Posterior cingulate gyrus (tissue), 11 donors: ENCODE measurements at places on chromosomes 5 and 9.

DNA sequence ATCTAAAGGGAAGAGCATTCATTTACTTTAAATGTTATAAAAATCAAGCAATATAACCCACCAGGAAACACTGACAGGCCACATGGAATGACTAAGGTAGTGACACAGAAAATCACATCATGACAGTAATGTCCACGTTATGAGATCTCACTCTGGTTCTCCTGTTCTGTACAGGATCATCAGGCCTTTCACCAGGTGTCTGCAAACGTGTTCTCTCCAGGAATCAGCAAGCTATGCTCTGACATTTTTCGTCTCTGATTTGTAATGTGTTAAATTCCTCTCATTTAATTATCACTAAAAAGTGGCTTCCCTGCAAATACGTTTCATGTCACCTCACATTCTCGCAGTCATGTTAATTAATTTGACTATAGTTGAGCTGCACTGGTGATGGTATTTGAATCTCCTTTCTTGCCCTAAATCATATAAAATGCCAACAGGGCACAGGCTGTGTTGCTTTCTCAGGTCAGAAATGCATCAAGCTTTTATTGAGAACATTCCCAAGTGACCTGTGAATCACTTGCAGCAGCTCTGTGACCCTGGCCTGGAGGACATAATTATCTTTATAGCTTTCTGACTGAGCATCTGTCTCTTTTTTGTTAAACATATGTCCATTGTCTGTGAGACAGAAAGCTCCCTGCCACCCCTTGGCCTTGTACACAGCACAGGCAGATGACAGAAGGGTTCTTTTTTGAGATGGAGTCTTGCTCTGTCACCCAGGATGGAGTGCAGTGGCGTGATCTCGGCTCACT, 196.2 kb downstream of the DIRAS2 start:
- DNase-seq, result no peak

DNA sequence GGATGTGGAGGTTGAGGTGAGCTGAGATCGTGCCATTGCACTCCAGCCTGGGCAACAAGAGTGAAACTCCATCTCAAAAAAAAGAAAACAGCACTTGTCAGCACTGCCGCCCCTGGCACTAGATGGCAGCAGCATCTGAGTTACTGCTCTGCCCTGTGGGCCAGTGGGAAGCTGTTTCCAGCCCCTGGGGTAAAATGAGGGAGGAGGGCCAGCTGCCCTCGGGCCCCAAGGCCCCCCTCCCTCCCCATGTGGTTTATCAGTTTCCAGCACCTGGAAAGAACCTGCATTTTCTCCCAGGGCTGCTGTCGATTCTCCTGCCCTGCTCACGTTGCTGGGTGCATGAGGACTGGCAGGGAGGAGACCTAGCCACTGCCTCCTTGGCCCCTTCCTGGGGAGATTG, 13.2 kb upstream of the CEL start:
- peak; percentile 53 for DNase-seq

DNA sequence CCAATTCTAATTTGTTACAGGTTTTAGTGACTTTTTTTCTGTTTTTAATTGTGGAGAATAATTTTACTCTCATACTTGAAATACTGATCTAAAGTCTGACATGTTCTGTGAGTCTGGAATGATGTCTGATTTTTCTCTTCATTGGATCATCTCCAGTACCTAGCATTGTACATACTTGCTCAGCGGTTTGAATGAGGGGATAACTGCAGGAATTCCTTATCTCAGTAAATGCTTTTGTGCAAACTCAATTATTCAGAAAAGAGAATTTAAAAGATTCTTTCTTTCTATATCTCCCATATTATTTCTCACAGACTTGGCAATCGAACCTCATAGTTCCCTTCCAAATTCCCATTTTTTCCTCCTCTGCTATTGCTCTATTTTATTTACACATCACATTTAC, 397.9 kb upstream of the SGCD start:
- no peak for DNase-seq

GRCh38 chr5:112154940-112155686, 264.0 kb downstream of the EPB41L4A start:
- DNase-seq, result no peak

- DNase-seq, result no peak
These were observed 136.0 kb upstream of the EFNA5 start for GRCh38 chr5:107806705-107807104.

DNA sequence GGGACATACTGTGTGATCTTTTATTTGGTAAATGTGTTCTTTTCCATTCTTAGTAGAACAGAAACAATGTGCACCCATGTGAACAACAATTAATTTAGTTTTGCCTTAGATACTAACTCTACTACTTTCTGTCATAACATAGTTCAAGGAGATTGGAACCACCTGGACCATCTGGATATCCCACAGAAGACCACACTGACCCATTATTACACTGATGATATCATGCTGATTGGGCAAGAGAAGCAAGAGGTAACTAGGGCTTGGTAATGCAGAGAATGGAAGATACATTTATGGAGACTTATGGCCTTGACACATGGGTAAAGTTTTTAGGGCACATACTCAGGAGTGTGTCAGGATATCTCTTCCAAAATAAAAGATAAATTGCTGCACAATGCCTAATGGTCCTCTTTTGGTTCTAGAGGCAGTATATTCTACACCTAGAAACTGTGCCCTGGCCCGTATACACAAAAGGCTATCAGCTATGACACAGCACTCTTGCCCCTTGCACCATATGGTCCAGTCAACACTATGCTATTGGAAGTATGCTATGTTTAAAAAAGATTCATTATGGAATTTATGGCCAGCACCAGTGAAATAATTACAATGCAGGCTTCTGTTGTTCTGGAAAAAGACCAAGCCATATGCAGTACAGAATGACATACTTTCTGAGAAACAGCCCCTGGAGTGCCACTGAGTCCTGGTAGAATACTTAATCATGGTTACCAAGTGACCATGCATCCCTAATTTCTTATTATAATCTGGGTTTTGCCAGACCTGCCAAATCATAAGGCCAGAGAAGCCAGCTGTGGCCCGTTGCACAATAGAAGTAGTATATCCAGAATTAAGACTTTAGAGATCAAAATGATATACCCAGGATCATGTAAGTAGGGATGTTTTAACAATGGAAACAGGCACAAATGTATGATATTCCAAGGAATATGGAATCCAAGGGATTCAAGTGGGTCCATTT, 41.6 kb upstream of the MROH2B start:
- DNase-seq, result no peak

DNA sequence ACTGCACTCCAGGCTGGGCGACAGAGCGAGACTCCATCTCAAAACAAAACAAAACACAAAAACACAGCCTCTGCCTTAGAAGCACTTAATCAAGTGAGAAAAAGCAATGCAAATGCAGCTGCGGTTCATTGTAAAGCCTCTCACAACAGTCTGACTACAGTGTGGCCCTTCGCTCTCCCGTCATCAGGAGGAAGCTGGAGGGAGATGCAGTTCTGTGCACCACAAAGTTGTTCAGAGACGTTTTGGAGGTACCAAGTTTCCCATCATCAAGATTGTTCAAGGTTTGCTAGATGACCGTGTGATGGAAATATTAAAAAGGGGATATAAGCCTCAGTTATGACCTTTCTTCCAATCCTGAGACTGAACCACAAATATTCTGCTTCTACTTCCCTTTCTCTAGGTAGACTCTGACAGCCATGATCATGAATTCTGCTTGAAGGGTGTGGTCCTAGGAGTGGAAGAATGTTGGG, 40.9 kb downstream of the SEC61B start:
- DNase-seq, result no peak

DNA sequence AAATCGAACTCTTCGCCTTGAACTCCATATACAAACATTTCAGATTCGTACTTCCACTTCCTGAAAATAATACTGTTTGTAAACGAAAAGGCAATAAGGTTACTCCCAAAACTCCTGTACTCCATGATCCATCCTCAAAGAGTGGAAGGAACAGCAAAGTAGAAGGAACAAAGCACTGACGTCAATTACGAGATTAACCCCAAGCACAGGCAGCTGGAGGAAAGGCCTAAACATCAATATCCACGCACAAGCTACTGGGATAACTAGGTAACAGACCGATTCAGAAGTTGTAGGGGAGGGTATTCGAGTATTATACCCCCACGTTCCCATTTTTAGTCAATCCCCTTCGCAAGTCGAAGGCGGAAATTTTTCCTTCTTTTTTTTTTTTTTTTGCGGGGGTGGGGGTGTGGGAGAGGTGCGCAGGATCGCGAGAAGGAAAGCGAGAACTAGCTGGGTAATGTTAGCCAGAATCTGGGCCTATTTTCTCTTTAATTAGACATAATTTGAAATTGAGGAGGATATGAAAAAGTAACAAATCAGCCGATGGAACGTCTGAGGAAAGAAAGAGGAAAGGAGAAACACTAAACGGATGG, 909 bp downstream of the AFF4 start:
- DNase-seq, result no peak

- DNase-seq, result no peak
These were observed 17.8 kb upstream of the ERMP1 start for GRCh38 chr9:5850724-5851122.

- no peak for DNase-seq
These were observed 41.0 kb downstream of the CCNJL start for GRCh38 chr5:160271396-160271795.

DNA sequence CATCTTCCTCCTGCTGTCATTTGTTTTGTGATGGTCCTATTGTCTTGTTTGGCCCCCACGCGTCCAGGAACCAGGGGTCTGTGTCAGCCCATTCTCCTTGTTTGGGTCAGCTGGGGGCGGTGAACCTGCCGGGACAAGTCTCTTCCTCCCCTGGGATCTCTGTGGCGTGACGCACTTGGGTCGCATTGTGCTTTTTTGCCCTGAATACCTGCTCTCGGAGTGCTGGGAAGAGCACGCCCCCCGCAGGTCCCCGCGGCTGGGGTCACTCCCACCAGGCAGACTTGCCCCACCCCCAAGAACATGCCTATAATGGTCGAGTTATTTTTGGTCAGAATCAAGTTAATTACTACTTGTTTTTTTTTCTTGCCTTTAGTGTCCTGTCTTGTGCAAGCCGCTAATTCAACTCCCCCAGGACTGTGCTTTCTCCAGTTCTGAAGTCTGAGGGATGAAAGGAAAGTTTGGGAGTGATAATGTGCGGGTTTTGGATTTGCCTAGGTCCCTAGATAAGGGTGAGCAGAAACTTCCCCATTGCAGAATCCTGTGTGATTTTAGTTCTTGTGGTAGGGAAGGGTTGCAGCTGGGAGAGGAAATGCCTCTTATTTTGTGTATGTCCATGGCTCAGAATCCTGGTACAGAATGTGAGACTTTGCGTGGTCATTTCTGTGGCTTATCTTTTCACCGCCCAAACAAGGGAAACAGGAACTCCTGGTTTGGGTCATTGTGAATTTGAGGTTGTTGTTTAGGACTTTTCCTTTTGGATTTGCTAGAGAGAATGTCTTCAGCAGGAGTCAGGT, 789 bp downstream of the ACER2 start:
- DNase-seq, result no peak

DNA sequence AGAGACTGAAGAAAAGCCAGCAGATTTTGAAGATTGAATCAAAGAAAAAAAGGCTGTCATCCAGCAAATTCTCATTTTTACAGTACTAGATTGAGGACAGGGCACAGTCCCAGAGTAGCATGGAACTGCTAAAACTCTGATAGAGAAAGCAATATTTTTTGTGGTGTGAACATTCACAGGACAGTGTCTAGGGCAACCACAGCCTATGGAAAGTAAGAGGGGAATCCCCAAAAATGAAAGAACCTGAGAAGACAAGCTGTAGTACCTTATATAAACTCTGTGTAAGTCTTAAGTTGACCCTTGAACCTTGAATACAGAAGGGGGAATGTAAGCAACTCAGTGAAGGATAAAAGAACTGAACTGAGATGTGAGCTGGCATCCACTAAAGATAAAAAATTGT, 540.3 kb downstream of the HINT1 start:
- no peak for DNase-seq

- no peak for DNase-seq
These were observed 185.9 kb upstream of the ZNF618 start for GRCh38 chr9:113690055-113690740.

- DNase-seq, result no peak
These were observed 13.8 kb downstream of the CD74 start for GRCh38 chr5:150398722-150399523.

GRCh38 chr5:172878933-172879752, 45.1 kb downstream of the ERGIC1 start:
- DNase-seq, result no peak

- DNase-seq, result peak; percentile 62
These were observed 96.1 kb downstream of the MAP1B start for GRCh38 chr5:72203251-72203845.

- no peak for DNase-seq
These were observed 9.2 kb upstream of the CRB2 start for GRCh38 chr9:123346826-123347225.

- no peak for DNase-seq
These were observed 78.4 kb downstream of the RXRA start for GRCh38 chr9:134404376-134405358.

- DNase-seq, result no peak
These were observed 4.2 kb upstream of the CTNNAL1 start for GRCh38 chr9:109017493-109017892.

GRCh38 chr5:154771383-154771901, 16.3 kb downstream of the LARP1 start:
- DNase-seq, result no peak

- no peak for DNase-seq
These were observed 333.7 kb downstream of the CWC27 start for GRCh38 chr5:65102371-65102975.
